ENCODE measurements at places on chromosomes 1 and 21.

GRCh38 chr1:63668298-63668697 is 75.1 kb downstream of the PGM1 start:
- DNase-seq: no peak

DNA sequence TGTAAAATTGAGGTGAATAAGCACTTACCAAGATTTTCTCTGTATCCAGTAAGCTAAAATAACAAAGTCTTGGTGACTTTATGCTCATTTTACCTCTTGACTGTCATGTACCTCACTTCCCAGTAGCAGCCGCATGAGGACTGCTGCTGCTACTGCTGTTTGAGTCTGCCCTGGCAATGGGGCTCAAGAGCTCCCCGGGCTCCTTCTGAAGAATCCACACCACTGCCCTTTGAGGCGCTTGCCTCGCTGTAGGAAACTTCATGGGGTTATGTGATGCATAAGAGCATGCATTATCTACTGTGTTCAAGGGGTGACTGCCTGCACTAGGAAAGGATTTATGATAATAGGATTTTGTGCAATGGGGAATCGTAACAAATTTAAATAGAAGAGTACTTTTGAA is 113.5 kb downstream of the NTNG1 start:
- DNase-seq: no peak

- no peak for DNase-seq
Measured at GRCh38 chr1:235069577-235070563, 58.8 kb downstream of the TOMM20 start.

DNA sequence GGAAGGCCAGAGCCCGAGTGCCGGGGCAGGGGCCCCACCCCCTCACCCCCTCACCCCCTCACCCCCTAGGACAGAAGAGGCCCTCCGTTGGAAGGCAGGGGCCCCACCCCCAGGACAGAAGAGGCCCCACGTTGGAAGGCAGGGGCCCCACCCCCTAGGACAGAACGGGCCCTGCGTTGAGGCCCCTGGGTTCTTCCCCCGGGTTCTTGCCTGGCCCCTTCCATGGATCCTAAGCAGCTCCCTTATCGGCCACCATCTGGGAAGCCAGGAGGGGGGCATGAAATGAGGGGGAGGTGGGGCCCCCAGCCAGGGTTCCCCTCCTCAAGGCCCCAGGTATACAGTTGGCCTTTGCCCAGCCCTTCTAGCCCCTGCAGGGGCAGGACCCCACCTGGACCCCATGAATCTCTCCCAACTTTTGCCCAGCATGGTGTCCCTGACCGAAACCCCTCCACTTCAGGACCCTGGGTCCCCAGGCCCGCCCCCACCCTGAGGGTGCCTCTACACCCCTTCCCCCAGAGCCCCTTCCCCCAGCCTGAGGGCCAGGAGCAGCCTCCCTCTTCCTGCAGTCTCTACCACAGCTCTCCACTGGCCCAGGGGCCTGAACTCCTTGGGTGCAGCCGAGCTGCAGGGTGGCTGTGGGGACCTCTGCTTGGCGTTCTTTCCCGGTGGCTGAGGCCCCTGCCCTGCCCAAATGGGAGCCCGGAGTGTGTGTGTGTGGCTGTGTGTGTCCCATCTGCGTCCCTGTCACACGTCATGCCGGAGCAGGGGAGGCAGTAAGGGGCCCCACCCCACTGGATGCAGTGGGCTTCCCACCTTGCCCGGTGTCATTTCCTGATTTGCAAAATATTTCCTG is 4.3 kb upstream of the VWA1 start:
- DNase-seq: no peak

GRCh38 chr21:17371450-17371849 is 141.4 kb upstream of the CXADR start:
- no peak for DNase-seq

Data from CD4-positive, alpha-beta T cell treated with Interleukin-6 for 4 hours (primary cell).